ENCODE measurements at places on chromosomes 1 and 21.

- no peak for DNase-seq
Measured at GRCh38 chr21:45151445-45152160, 77.2 kb downstream of the ADARB1 start.

- DNase-seq, result peak; percentile 32
Measured at GRCh38 chr21:24428591-24429199, 1178.6 kb downstream of the MRPL39 start.

DNA sequence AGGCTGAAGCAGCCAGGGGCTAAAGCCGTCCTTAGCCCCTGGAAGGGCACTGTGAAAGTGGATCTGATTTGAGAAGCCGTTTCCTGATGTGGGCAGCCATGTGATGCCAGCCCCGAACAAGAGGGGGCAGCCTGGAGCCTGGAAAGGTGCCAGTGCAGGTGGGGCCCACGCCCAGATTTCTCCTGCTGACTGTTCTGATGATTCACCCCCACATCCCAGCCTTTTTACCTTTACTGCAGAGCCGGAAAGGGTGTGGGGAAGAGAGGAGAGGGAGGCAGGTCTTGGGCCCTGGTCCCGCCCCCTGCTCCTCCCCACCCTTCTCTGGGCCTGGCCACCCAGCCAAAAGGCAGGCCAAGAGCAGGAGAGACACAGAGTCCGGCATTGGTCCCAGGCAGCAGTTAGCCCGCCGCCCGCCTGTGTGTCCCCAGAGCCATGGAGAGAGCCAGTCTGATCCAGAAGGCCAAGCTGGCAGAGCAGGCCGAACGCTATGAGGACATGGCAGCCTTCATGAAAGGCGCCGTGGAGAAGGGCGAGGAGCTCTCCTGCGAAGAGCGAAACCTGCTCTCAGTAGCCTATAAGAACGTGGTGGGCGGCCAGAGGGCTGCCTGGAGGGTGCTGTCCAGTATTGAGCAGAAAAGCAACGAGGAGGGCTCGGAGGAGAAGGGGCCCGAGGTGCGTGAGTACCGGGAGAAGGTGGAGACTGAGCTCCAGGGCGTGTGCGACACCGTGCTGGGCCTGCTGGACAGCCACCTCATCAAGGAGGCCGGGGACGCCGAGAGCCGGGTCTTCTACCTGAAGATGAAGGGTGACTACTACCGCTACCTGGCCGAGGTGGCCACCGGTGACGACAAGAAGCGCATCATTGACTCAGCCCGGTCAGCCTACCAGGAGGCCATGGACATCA, at the start of gene SFN:
SFN (plus strand) TSS at position 369 of the 904 bp plus-strand sequence; CDS start at position 433, 64 bp downstream.
- peak; percentile 69 for DNase-seq

DNA sequence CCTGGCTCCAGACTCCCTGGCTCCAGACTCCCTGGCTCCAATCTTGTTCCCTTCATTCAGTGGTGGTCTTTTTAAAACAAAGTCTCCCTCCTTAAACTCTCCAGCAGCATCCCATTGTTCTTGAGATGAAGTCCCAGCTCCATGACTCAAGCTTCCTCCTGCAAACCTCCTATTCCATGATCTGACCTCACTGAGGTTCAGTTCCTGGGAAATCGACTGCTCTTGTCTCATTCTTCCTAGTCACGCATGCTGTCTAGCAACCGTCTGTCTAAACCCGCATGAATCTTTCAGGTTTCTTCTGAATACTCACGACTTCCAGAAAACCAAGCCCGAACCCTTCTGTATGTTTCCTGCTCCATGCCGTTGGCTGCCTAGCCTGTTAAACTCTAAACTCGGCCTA, 91.9 kb downstream of the RAVER2 start:
- no peak for DNase-seq

GRCh38 chr1:7707527-7707926, 63.6 kb upstream of the VAMP3 start:
- no peak for DNase-seq

GRCh38 chr1:152513081-152513480, 1.2 kb upstream of the CRCT1 start:
- no peak for DNase-seq

- DNase-seq, result no peak
Measured at GRCh38 chr1:114479134-114479533, 31.9 kb downstream of the TRIM33 start.

- no peak for DNase-seq
Measured at GRCh38 chr1:110057963-110058518, 12.4 kb downstream of the ALX3 start.

DNA sequence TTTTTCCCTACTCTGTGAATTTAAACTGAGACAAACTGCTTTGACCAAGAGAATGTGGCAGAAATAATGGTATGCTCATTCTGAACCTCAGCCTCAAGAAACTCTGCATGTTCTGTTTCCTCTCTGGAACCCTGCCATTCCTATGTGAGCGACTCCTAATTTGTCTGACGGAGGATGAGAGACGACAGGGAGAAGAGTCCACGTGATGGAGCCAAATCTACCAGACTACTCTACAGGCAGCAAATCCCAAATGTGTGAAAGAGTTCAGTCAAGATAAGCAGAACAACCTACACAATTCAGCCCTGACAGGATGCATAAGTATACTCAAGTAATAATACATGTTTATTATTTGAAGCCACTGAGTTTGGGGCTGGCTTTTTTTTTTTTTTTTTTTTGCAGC, 153.5 kb downstream of the DPYD start:
- DNase-seq, result no peak

DNA sequence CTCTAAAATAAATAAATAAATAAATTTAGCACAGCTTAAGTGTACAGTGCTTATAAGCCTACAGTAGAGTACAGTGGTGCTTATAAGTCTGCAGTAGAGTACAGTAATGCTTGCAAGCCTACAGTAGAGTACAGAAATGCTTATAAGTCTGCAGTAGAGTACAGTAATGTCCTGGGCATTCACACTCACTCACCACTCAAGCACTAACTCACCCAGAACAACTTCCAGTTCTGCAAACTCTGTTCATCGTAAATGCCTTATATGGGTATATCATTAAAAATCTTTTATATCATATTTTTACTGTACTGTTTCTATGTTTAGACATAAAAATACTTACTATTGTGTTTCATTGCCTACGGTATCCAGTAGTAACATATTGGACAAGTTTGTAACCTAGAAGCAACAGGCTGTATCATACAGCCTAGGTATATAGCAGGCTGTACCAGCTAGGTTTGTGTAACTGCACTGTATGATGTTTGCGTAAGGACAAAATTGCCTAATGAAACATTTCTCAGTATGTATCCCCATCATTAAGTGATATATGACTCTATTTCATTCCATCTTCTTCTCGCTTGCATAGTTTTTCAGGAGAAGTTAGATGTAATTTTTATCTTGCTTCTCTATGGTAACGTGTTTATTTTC, 14.0 kb upstream of the S100B start:
- no peak for DNase-seq

- DNase-seq, result no peak
Measured at GRCh38 chr21:31383770-31384169, 39.7 kb upstream of the TIAM1 start.

- DNase-seq, result no peak
Measured at GRCh38 chr1:54118704-54119103, 34.1 kb downstream of the CDCP2 start.

- DNase-seq, result no peak
Measured at GRCh38 chr21:45640888-45641479, 2.5 kb upstream of the PCBP3 start.

GRCh38 chr1:187794561-187794960, 965.8 kb downstream of the PLA2G4A start:
- DNase-seq, result no peak

DNA sequence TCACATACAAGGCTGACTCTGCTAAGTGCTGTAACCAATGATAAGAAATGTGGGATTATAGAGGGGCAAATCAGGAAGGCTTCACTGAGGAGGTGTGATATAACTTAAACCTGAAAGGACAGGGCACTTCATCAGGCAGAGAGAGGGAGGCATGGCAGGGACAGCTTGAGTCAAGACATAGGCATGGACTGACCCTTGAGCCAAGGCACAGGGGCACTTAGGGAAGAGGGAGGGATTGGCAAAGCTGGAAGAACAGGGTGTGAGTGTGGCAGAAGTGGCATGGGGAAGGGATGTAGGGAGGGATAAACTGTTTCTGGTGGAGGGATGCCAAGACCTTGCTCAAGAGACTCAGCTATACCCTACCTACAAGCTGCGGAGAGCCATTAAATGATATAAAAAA, 81.3 kb downstream of the PLXNA2 start:
- no peak for DNase-seq

- DNase-seq, result no peak
Measured at GRCh38 chr1:236311040-236311439, 29.3 kb upstream of the ERO1B start.

DNA sequence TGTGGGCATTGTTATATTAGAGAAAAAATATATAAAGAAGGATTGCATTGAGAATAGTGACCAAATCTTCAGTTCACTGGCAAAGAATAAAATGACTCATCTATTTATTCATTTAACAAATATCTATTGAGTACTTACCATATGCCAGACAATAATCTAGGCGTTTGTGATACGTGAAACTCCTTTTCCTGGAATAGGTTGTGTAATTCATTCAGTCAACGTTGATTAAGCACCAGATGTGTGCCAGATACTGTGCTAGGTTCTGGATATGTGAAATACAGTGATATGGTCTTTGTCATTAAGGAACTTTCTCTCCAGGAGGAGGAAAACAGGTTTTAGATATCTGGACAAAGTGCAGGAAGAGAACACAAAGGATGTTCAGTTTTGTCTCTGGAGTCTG, 344.5 kb downstream of the RWDD3 start:
- DNase-seq, result no peak

DNA sequence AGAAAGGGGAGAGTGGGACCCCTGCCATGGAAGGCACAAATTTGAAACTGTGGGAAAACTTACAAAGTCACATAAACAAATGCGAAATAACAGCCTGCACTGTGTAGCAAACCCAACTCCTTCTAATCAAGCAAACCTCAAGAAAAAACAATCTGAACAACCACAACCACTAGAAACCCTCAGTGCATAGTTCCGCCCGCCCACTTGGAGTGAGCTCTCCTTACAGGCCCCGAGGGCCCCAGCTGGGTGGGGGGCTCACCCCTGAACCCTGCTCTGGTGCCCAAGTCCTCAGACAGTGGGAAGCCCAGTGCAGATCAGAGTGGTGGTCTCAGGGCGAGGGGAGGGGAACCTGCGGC, 931 bp upstream of the MXRA8 start:
- DNase-seq, result no peak

- no peak for DNase-seq
Measured at GRCh38 chr1:18723206-18723605, 92.6 kb downstream of the PAX7 start.

GRCh38 chr1:246064891-246065290, 442.2 kb downstream of the SMYD3 start:
- DNase-seq, result no peak

- DNase-seq, result no peak
Measured at GRCh38 chr1:163863731-163864130, 542.0 kb downstream of the NUF2 start.

GRCh38 chr1:200437556-200438203, 27.8 kb upstream of the ZNF281 start:
- peak; percentile 26 for DNase-seq

GRCh38 chr1:200323856-200324400, 85.9 kb downstream of the ZNF281 start:
- DNase-seq, result no peak

DNA sequence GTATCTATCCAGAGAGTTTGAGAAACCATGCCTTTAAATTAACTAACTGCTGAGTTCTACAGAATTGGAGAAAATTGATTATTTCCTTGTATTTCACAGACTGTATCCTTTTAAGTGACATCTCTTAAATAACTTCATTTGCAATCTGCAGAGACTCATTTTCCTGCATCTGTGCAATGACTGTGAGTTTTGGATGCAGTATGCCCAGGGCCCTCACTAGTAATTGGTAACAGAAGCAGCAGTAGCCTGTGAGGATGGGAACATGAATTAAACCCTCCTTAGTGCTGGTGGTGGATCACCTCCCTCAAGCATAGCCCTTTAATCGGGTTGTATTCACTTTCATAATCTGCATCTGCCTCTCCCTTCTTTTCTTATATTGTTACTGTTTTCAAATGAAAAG, 21.7 kb upstream of the SH3D21 start:
- no peak for DNase-seq

GRCh38 chr21:34630536-34631143, 15.7 kb upstream of the RCAN1 start:
- DNase-seq, result peak; percentile 67

- no peak for DNase-seq
Measured at GRCh38 chr1:184860535-184860934, 105.9 kb upstream of the EDEM3 start.

- DNase-seq, result peak; percentile 34
Measured at GRCh38 chr1:206797534-206798383, 25.5 kb upstream of the IL10 start.

- peak; percentile 88 for DNase-seq
Measured at GRCh38 chr1:61076728-61077675, 5.4 kb upstream of the NFIA start.

- no peak for DNase-seq
Measured at GRCh38 chr1:99004254-99004860, 304 bp downstream of the PLPPR5 start.

- DNase-seq, result no peak
Measured at GRCh38 chr1:17056551-17056950, 2.7 kb upstream of the SDHB start.

GRCh38 chr1:152110365-152110859, 4.8 kb downstream of the TCHH start:
- peak; percentile 8 for DNase-seq

DNA sequence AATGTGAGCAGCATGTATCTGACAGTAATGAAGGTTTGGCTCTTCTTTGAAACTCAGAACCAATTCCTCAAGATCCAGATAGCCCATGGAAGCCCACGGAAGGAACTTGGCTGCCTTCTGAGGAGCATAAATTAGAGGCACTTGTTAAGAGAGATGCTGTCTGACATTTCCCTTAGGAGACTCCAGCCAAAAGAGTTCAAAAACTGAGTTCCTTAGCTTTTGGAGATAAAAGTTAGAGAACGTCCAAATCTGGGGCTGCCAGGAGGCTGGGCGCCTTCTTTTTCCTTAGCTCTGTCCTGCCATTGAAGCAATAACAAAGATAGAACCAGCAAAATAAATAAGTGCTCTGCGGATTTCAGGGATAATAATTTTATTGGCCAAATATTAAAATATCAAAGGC, 439.6 kb upstream of the USP24 start:
- no peak for DNase-seq

GRCh38 chr1:48946070-48946469, 169.4 kb upstream of the BEND5 start:
- DNase-seq, result no peak

DNA sequence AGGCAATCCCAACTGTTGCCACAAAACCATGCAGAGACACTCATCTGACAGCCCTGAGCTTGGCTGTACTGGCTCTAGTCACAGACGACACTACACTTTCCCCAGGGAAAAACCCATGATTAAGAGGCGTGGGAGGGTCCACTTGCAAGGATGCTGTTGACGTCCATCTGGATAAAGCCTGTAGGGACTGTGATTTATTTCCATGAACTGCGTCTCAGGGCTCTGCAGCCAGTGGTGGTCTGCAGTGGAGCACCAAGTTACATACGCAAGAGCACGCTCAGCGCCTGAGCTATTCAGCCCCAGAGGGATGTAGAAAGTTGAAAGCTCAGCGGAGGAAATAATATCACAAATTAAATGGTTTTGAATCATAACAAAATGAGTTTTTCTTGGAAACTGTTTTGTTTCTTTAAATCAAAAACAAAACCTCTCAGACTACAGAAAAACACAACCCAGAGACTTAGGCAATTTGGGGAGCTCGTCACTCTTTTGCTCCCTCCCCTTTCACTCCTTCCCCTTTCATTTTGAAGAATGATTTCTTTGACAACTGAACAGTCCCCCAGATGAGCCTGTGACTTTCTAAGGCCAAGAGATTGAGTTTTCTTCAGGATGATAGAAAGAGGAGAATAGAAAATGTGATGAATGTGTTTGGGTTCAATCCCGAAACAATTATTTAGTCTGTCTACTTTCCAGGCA, 71.2 kb downstream of the NGF start:
- DNase-seq, result no peak

All from CD4-positive, alpha-beta T cell treated with Interleukin-2 at 100 ng/mL for 4 hours (primary cell).